ENCODE measurements at places on chromosomes 2 and 18.
A peak's percentile ranks its signal among the peaks of the same experiment; 100 is the strongest.

DNA sequence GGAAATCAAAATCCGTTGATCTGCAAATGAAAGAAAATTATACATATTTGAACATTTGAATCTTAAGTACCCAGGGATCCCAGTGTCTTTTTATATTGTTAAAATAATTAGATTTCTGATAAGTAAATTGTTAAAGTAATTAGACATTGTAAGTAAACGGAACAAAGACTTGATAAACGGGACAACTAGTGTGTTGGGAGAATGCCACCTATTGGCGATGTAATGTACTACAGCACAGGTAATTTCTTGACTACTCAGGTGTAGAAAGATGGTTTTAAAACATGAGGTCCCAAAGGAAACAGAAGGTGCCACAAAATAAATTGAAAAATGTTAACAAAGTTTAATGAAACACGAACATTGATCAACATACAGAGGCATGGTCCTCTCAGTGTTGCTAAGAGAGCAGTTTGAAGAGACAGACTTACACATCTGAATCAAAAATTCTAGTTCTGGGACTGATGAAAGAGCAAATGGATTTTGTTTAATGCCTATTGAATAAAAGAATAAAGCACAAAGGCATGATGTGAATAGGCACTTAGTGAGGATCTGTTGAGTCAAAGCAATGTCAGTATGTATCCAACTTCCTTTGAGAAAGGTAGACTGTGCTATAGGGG lies 103.4 kb upstream of the RASGRP3 start:
- no peak for DNase-seq

- DNase-seq, result no peak
These were observed 45.4 kb downstream of the SPRED2 start for GRCh38 chr2:65386989-65387388.

DNA sequence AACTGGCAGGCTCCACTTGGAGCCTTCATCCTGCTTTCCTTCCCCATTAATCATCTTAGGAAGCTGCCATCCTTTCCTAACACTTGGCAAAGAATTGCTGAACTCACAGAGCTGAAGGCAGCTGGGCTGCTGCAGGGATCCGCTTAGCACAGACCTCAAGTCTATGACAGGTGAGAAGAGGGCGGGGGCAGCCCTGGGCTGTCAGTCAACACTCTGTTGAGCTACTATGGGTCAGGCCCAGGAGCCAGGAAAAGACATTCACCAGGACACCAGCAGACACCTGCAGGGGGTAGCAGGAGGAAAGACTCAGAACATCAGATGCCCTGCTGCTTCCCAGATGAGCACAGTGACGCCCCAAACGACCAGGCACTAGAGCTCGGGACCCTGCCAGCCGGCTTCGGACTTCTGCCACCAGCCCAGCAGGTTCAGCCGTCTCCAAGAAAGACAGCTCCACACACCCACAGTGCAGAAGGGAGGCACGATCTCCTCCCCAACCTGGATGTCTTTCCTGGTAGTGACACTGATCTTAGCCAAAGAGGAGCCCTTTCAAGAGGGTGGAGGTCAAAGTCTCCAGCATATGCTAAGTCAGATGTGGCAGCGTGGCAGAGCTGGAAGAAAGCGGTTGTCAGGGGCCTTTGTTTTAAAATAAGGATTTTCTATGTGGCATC lies 55.2 kb downstream of the SNORC start:
- DNase-seq, result no peak

DNA sequence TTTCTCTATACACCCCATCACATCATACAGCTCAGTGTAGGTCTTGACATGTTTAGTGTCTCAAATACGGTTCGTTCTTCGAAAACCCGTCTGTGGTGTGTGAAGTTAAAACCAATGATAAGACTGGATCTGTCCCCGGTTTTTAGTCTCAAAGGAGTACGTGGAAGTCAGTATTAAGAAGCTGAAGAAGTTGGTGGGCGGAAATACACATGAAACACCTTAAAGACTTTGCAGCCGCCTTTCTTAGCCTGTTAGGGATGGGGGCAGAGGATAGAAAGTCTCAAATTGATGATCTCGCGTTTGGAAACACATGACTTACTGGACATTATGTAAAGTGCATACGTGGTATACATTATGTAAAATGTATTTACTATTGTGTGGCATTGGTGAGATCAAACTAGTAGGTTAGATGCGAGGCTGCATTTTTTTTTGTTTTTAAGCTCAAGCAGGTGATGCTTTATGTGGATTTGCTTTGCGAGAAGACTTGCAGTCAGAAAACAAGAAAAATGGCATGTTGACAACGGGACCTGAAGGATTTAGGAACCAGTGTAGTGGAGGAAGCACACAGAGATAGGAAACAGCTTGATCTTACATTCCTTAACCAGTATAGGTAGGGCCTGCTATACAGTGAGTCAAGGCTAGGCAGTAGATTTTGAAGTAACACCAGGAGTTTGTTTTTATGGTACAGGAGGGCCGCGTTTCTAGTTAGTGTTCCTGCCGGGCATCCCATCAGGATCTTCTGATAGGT lies 1.2 kb downstream of the CNOT11 start:
- DNase-seq, result no peak

GRCh38 chr2:65800998-65801397 lies 368.6 kb upstream of the SPRED2 start:
- DNase-seq, result no peak

DNA sequence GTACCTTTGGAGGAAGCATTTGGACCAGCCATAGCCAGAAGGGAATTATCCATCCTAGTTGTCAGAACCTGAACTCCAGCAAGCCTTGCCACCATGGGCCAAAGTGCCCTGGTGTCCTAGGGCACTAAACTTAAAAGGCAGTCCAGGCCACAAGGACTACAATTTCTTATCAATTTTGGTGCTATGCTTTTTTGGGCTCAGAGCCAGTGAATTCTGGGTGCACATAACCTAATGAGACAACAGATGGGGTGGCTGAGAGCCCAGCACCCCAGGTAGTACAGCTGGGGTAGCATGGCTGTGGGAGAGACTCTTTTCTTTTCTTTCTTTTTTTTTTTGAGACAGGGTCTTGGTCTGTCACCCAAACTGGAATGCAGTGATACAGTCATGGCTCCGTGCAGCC lies 14.4 kb upstream of the RANBP2 start:
- DNase-seq, result no peak

DNA sequence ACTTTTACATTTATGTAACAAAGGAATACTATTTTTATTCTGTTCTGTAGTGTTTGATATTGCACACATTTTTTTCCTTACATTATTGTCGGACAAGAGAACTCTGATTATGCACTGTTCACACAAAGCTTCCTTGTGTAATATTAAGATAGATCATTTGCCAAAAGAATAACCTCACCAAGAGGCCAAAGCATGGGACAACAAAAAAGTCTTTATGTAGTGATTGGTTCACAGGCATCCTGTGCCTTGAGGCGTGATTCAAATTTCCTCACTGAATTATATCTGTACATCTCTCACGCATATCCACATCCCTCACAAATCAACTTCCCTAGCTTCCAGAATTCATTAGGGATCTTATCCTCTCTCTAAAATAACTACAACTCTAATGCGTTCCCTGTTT lies 642.7 kb downstream of the NR4A2 start:
- DNase-seq, result no peak

DNA sequence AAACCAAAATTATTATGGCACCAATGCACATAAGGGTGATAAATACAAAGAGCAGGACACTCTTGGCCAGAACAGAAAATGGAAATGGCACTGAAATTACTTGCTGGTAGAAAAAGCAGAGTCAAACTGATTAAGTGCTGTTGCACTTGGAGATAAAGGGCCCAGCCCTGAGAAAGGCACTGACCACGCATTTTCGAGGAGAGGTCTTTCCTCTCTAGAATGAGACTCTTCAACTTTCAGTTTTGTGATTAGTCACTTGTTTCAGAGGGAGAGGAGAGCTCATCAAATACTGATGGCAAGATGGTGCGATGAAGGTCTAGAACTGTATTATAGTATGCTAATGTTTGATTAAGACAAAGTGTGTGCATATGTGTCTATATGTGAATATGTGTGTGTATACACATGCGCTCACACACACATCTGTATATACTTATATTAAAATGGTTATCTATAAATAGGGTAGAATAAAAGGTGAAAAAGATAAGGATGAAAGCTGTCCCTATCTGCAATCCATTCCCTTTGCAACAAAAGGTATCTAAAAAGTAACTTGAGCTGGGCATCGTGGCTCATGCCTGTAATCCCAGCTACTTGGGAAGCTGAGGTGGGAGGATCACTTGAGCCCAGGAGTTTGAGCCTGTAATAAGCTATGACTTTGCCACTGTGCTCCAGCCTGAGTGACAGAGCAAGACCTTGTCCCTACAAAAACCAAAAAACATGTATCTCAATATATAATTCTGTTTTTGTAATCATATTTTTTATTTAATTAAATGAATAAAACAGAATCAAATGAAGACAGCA lies 48.8 kb upstream of the ZDBF2 start:
- no peak for DNase-seq

GRCh38 chr2:69902213-69902922 lies 8.6 kb downstream of the SNRNP27 start:
- no peak for DNase-seq

DNA sequence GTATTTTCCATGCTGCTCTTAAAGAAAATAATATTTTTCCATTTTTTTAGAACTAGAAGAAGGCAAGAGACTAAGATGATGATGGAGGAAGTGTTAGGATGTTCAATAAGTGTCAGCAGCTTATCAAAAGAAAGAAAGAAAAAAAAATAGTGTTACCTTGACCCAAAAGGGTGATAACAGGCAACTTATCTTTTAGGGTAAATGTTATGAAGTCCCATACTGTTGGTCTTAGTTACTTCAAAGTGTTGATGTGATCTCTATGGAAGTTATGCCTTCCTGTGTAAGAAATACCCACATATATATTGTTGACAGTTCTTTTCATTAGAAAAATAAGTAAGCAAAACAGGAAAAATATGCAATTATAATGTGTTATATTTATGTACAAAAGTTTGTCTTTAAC lies 143.5 kb downstream of the OTX1 start:
- no peak for DNase-seq

DNA sequence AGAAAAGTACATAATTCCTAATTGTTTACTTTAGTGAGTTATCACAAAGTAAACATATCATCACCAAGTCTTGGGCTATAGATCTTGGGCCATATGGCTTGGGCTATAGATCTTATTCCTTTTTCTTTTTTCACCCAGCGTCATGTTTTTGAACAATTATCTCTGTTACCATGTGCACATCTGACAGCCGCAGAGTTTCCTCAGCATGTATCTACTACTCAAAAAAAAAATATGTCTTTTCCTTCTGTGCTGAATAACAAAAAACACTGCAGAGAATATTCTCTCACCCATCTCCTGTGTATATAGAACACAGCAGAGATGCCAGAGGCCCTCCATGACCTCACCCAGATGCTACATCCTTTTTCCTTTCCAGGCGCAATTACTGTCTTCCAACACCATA lies 76.2 kb upstream of the MYO3B start:
- no peak for DNase-seq

GRCh38 chr18:27110319-27110718 lies 74.8 kb downstream of the CHST9 start:
- DNase-seq, result no peak

- no peak for DNase-seq
These were observed 433.1 kb downstream of the NCKAP5 start for GRCh38 chr2:133135035-133135654.

- no peak for DNase-seq
These were observed 175.4 kb upstream of the NETO1 start for GRCh38 chr18:73043211-73043610.

DNA sequence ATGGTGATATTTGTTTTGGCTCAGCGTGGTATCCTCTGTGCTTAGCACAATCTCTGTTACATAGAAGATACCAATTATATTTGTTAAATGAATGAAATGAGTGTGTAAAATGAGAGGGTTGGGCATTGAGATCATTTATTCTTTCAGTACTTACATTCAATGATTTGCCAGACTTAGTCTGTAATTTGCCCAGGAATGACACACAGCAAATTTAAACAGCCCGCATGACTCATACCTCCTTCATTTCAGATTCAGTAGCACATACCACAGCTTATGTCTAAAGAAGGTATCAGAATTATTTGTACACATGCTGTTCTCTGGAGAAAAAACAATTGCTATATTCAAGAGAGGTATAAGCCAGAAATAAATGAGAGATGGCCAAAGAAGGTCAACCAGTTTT lies 37.0 kb downstream of the KLHL14 start:
- DNase-seq, result no peak

DNA sequence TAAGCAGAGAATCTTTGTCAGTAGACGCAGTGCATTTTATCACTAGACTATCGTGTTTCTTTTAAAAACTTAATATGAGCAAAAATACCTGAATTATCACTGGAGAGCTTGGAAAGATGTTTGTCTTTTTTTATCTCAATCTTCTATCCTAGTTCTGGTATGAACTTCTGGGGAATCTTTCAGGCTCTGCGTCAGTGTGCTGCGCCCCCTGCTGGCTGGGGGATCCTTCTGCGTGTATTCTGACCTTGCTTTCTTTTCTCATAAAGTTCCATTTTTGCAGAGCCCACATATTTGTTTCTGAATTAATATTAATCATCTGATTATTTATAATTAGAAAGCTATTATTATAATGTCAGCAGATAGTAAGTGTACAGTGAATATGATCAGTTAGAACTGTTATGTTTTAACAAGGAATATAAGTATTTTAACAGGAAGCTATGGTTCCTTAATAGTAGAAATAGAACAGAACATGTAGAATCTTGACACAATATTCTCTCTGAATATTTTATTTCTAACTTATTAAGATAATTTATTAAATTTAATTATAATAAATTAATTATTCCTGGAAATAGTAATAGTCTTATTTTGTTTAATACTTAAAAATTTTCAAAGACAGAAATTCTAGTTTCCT lies 945.0 kb upstream of the CRIM1 start:
- DNase-seq, result peak; percentile 33

- DNase-seq, result no peak
These were observed 60.0 kb upstream of the DTNA start for GRCh38 chr18:34650121-34650545.

DNA sequence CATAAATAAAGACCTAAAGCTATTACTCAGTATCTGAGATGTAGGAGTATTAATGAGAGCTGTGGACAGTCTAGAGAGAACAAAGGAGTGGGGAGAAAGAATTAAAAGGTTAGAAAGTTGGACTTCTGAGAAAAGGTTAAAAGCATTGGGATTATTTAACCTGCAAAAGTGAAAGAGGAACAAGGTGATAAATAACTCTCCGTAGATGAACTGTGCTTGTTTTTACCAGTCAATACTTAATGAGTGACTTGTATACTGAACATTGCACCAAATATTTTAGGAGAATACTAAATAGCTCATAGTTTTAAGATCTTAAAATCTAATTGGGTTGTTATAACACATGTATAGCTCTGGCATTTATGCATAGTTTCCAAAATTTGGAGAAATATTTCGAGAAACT lies 137.5 kb downstream of the GPD2 start:
- DNase-seq, result no peak

DNA sequence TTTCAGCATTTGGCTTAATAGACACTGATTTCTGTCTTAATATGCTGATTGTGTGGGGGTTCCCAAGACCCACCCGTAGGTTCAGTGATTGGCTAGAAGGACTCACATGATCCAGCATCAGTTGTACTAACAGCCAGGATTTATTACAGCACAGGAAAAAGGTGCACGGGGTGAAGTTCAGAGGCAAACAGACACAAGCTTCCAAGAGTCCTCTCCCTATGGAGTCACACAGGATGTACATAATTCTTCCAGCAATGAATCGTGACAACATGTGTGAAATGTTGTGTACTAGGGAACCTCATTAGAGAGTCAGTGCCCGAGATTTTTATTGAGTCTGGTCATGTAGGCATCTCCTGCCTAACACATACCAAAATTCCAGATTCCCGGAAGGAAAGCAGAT lies 52.8 kb downstream of the GALNT1 start:
- DNase-seq, result no peak

- DNase-seq, result no peak
These were observed 10.7 kb downstream of the DPP4 start for GRCh38 chr2:162063281-162063680.
